ENCODE measurements at places on chromosomes 1 and 21.
A peak's percentile ranks its signal among the peaks of the same experiment; 100 is the strongest.

DNA sequence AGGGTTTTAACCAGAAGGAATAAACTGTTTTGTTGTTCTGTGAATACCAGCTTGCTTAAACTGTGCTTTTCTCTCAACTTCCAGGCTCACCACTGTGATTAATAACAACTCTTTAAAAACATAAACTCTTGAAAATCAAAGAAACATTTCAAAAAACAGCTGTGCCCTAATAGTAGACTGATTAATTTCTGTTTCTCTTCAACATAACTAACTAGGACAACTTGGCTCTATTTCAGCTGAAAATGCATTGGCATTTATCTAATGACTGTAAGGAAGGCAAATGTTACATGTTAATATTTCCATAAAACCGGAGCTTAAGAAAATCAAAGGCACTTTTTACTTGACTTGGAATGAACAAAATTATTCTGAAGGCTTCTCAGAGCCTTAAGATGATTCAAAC, 656.1 kb upstream of the NEGR1 start:
- DNase-seq = no peak

- DNase-seq = no peak
These were observed 25.3 kb downstream of the KCNQ4 start for GRCh38 chr1:40808909-40809308.

DNA sequence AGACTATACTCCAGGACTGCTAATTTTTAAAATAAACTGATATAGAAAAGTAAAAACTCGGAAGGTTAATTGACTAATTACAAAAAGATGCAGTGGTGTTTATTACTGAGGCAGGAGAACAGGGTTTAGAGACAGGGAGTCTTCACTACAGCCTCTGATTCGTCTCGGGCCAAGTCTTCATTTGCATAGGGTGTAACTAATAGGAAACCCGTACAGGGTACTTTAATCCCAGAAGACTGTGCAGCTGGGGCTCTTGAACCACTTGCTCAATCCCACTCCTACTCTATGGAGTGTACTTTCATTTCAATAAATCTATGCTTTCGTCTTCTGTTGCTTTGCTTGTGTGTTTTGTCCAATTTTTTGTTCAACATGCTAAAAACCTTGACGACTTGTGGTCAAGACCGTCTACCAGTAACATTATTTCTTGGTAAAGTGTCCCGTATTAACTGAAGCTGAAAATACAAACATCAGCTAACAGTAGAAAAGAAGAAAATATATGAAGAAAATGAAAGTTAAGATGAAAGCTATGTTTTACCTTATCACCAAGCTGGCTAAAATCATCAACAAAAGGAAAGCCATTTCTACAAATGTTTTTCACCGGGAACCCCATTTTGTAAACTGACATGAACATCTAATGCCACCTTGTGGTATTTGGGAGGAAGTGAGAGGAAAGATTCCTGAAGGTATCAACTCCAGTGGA, 8.0 kb downstream of the SDHB start:
- DNase-seq = no peak

- peak; percentile 29 for DNase-seq
These were observed 1.2 kb downstream of the HP1BP3 start for GRCh38 chr1:20785907-20786252.

DNA sequence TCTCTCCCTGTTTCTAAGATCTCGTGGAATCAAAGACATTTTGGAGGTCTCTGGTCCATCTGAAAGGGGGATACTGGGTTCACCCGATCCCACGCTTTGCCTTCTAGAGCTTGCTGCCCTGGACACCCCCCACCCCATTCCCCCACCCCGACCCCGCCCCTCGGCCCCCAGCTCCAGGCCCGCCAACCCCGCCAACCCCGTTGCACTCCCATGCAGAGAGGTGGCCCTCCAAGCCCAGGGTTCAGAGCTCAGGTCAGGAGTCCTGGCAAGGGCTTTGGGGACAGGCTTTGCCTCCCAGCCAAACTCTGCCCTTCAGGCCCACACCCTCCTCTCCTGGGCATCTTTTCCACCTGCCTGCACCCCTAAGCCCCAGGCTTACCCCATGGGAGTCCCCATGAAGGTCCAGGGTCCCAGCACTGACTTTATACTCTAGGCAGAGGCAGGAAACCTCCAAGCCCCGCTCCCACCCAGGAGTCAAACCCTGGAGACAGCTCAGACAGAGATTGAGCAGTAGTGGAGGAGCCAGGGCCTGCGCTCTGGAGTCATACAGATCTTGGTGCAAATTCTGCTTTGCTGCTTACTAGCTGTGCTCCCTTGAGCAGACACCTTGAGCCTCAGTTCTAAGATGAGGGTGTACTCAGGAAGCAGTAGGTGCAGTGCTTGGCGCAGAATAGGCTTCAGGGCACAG, 155.9 kb downstream of the FOXD2 start:
- DNase-seq = no peak

GRCh38 chr1:201361652-201362504, 15.6 kb downstream of the TNNT2 start:
- DNase-seq = peak; percentile 36

DNA sequence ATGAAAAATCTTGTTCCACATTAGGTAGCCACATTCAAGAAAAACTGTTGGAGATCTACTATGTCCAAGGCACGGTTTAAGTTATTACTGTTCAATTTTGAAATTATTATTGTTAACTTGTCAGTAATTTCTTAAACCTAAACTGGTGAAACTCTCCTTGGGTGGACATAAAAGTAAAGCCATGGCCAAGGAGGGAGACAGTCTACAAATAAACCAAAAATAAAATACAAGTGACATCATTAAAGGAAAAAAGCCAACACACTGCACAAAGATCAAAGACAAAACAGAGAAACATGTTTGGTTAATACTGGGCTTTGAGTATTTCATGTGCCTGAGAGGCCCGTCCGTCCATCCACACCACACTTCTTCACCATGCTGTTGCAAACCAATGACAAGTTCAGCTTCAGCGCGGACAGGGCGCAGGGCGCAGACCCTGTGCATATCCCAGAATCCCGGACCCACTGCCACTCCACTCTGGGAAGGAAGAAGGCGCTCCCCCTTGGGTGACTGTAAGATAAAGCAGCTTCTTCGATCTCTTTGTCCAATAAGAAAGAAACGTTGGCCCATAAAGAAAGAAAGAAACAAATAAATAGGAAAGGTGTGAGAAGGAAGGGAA, 918 bp upstream of the RASAL2 start:
- peak; percentile 36 for DNase-seq

DNA sequence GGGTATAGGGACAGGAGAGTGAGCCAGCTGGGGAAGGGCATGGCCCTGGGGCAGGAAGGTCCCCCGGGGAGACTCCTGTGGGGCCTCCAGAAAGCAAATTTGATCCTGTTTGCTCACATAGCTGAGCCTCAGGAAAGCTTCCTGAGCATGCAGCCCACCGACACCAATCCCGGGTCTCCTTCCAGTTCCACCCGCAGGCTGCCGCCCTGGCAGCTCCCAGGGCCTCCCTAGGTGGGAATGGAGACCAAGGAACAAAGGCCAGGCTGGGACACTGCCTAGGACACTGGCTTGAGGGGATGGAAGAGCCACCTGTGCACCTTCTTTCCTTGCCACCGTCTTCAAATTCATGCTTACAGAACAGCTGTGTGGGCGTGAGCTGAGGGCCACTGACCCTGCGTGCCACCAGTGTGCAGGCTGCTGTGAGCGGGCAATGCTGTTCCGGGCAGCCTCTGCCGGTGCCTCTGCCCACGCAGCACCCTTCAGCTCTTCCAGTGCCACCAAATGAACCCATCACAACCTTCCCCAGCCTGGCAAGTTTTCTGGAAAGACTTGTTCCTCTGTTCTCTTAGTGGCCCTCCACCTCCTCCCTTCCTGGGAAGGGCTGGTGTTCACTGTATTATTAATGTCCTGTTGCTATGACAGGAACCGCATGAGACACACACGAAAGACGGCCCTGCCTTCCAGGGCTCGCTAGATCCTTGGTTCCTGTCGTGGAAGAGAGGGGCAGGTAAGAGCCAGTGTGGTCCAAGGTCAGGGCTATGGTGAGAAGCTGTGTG, 53.6 kb downstream of the ACBD3 start:
- no peak for DNase-seq

DNA sequence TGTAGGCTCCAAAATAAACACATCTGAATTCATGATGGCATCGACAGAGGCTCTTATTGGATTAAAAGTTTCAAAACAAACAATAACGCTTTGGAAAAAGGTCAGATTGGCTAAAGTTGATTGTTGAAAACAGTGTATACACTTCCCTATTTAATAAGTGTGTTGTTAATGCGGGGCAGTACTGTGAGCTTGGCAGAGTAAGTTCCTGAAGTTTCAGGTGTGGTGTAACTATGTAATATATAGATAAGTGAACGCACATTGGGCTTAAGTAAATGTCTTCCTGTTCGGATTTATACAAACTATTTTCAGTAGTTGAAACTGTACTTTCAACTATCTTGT, 810 bp downstream of the ZBTB37 start:
- no peak for DNase-seq

DNA sequence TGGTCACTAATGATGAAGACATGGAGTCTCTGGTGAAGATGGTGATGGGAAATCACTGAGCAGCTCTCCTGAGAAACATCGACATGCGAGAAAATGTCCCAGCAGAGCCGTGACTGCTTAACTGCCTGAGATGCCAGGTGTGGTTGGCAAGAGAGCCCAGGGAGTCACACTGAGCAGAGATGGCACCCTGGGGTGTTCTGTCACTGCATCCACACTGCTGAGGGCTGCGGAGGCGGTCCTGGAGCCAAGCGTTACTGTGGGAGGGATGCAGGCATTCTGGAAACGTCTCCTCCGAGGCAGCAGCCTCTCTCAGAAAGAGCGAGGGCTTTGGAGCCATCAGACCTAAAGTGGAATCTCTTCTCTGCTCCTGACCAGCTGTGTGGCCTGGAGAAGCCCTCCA, 57.2 kb downstream of the EPHB2 start:
- no peak for DNase-seq

DNA sequence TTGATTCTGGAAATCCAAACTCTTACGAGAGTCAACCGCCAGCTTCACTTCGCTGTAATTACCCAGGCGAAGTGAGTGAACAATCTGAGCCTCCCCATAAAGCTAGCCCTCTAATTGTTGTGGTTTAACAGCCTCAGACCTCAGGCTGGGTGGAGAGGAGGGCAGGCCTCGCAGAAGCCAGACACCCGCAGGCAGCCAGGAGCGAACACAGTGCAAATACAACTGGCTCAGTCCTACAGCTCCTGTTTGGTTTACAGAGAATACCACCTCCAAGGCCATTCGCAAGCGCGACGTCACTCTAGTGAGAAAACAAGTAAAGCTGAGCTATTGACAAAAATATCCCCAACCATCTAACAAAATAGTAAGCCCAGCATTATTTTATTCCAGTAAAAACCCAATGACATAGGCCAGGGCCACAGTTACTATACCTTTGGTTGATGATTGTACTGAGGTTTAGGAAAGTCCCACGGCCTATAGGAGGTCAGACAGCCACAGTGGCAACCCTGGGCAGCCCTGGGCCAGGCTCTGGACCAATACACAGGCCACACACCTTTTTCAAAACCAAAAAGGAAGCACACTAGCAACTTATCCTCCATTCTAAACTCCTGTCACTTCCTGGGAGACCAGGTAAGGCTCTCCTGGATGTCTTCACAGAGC, 163.3 kb downstream of the ETS2 start:
- DNase-seq = no peak

- DNase-seq = no peak
These were observed 46.6 kb downstream of the TENT5C start for GRCh38 chr1:117652421-117652820.

DNA sequence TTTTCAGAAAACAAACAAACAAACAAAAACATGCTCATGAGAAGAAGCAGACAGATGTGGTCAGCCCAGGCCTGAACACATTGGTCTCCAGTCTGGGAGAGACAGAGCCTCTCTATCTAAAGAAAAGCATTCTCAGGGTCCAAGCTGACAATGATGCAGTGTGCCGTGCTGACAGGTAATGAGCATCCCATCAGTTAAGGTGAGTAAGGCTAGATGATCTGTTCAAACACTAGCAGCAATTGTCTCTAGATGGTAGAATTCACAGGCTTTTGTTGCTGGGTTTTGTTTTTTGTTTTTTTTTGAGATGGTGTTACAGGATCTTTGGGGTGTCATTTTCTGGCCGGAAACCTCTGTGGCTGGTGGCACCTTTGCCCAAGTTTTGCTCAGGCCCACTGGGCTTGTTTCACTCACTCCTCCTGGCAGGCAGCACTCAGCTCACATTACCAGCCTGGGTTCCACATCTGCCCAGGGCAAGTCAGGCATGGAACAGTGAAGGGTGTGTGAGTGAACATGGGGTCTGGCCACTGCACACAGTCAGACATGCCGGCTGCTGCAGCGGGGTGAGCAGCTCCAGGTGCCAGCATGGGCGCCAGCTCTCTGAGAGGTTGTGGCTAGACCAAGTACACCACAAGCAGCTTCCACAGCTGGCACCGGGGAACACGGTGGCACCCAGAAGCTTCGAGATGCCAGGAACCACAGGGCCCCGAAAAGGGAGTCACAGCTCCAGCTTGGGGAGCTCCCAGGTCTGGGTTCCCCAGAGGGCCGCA, 2.5 kb upstream of the C1QA start:
- DNase-seq = no peak

DNA sequence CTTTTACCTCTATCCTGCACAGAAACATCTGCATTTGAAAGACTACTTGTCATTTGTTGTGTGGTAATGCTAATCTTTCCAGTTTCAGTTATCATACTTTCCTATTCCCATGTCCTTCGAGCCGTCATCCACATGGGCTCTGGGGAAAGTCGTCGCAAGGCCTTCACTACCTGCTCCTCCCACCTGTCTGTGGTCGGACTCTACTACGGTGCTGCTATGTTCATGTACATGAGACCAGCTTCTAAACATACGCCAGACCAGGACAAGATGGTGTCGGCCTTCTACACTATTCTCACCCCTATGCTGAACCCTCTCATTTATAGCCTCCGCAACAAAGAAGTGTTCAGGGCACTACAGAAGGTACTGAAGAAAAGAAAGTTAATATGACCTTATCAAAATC, 8.3 kb downstream of the OR2M4 start:
- DNase-seq = no peak

DNA sequence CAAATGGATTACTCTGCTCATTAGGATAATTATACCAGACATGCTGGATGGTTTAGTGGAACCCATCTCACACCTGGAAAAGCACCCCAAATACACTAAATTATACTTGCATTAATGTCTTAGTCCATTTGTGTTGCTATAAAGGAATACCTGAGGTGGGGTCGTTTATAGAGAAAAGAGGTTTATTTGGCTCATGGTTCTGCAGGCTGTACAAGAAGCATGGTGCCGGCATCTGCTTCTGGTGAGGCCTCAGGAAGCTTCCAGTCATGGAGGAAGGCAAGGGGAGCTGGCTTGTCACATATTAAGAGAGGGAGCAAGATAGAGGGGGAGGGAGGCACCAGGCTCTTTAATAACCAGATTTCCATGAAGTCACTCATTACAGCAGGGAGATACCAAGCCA, 95.6 kb downstream of the MT1HL1 start:
- no peak for DNase-seq

- no peak for DNase-seq
These were observed 4.7 kb downstream of the TNN start for GRCh38 chr1:175072099-175072951.

- DNase-seq = no peak
These were observed 44.6 kb downstream of the ATP1A1 start for GRCh38 chr1:116417678-116418077.

All from left colon (tissue), 2 donors.